ENCODE measurements at places on chromosomes 2 and 18. TPM values are rescaled to one million over a fixed set of nuclear protein-coding genes. Genes with fewer than 3 reads are reported as not detected.

GRCh38 chr2:23578964-23579671 lies 194.1 kb downstream of the KLHL29 start:
- DNase-seq = no peak

SPATA3 gene
- total RNA-seq = not detected

- DNase-seq = no peak
These were observed 180.4 kb downstream of the NEDD4L start for GRCh38 chr18:58224425-58224750.

- DNase-seq = peak; percentile 76
These were observed at the start of the genes FAM228B and PFN4 for GRCh38 chr2:24123195-24123921. Gene FAM228B (plus strand): TSS chr2:24123469. CDS start chr2:24124362, 893 bp downstream. Gene PFN4 (minus strand): TSS chr2:24123334. CDS start chr2:24122535, 799 bp downstream.

- peak; percentile 87 for DNase-seq
These were observed 354.6 kb upstream of the SETBP1 start for GRCh38 chr18:44325903-44326635.

DNA sequence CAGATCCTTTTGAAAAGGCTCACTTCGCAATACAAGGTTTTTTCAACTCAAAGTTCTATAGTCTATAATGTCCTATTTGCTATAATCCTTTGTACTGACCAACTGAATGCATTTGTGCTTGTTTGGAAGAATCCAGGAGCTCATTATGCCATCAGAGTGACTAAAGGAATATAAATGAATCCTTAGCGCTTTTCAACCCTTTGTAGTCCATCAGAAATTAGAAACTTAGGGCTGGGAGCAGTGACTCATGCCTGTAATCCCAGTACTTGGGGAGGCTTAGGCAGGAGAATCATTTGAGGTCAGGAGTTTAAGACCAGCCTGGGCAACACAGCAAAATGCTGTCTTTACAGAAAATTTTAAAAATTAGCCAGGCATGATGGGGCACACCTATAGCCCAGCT lies 330.2 kb upstream of the CHAC2 start:
- no peak for DNase-seq

DNA sequence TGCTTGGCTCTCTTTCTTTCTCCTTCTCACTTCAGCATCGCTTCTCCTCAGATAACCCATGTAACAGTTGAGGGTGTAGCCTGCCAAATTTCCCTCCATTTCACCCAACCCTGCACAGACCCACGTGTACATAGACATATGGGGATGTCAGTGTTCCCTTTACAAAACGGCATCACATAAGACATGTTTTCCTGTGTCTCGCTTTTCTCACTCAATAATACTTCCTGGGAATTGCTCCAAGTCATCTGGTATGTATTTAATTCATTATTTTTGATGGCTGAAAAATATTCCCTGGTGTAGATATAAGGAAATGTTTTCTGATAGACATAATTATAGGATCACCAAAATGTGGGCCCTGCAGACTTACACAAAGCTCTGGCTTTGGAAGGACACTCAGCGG lies 176.8 kb downstream of the LOXHD1 start:
- DNase-seq = peak; percentile 17

CD28 gene
- not detected for total RNA-seq

CDK5R2 gene
- total RNA-seq = not detected

CRYGD gene
- not detected for total RNA-seq

GRCh38 chr2:232027530-232027929 lies 66.0 kb downstream of the DIS3L2 start:
- DNase-seq = no peak

DNA sequence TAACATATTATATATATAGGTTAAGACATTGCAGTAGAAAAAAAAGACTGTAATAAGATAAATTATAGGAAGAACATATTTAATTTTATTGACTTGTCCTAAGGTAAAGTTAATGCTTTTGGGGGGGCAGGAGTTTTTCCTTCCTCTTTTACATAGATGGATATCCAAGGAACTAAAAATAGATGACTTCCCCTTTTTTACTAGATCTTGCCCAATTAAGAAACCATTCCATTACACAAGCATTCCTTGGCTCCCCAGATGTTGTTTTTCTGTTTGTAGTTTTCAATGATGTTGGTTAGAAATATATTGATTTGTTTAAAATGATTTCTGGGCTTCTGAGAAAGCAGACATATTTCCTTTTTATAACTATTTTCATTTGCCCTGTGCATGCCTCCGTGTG lies 22.4 kb upstream of the PMAIP1 start:
- DNase-seq = no peak

DNA sequence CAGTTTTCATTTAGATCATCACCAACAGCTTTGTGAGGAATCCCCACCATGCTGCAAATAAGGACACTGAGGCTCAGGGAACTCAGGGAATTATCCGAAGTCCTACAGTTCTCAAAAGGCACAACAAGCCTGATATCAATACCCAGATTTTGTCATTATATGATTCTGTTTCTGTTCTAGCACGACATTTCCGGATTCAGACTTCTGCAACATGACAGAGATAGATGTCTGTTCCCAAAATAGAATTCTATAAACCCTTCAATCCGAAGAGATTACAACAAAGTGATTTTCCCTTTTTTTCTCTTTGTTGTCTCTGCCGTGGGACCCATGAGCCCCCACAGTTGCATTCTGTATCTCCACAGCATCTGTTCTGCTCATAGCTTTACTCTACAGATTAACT lies 72.0 kb downstream of the DOCK10 start:
- DNase-seq = no peak

- no peak for DNase-seq
These were observed 26.2 kb upstream of the CCNT2 start for GRCh38 chr2:134892282-134893035.

GRCh38 chr18:22872900-22873537 lies 60.1 kb upstream of the RBBP8 start:
- peak; percentile 18 for DNase-seq

- DNase-seq = peak; percentile 55
These were observed 25.0 kb downstream of the DCDC2C start for GRCh38 chr2:3728104-3729054.

DNA sequence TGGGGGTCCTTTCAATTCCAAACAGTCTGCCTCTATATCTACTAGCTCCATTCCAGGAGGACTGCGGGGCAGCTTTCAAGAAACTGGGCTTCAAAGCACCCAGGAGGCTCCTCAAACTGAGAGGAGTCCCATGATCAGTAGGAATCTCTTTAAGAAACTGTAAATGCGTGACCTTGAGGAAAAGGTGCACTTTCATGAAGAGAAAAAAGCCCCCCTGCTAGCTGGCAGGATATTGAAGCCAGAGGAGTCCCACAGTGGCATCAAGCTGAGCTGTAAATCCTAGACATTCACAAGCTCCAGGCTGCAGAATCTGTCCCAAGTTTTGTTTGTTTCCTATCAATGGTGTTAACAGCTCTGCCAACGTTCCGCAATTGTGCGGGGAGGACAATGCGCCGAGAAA lies 790.1 kb downstream of the SLC4A3 start:
- DNase-seq = no peak

VWC2L gene
- total RNA-seq = not detected

SAG gene
- not detected for total RNA-seq

- DNase-seq = peak; percentile 83
These were observed 14.9 kb downstream of the ATOH8 start for GRCh38 chr2:85768713-85769112.

HOXD3 gene
- not detected for total RNA-seq

- DNase-seq = no peak
These were observed 60.6 kb downstream of the SCG2 start for GRCh38 chr2:223541546-223541945.

DNA sequence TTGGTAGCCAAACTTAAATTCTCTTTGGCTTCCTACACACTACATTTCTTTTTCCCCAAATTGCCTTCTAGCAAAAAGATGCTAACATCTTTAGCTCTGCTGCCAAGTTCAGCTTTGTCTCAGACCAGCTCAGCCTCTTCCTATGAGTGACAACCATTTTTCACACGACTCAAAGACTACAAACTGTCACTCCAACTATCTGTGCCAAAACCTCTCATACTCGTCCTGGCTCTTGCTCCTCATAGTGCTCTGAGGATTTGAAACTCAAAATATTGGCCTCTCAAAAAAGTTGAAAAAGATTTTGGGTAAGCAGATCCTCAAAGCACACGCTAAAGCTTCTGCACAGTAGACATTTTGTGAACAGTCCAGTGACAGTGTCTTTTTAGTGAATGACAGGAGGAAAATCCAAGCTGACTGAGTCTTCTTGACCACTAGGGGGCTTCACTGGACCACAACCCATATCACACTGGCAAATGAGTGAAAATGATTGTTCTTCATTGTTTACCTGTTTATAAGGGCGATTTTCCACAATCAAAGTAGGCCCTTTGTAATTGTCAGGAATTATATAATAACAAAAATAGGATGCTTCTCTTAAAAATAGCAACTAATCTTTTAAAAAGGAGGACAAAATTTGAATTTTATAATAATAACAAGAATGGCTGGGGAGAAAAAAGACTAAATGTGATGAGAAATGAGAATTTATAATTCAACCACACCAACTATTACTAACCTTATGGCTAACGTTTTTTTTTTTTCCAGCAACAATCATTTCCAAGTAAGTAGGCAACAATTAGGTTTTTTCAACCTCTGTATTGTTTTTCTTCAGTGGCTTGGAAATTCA lies 85.5 kb upstream of the PGAP1 start:
- peak; percentile 56 for DNase-seq

- DNase-seq = peak; percentile 48
These were observed 63.8 kb upstream of the GALNT3 start for GRCh38 chr2:165857876-165858275.

CPLX4 gene
- total RNA-seq = not detected

- DNase-seq = peak; percentile 35
These were observed 599 bp downstream of the ADAM23 start for GRCh38 chr2:206443735-206444527.

DNA sequence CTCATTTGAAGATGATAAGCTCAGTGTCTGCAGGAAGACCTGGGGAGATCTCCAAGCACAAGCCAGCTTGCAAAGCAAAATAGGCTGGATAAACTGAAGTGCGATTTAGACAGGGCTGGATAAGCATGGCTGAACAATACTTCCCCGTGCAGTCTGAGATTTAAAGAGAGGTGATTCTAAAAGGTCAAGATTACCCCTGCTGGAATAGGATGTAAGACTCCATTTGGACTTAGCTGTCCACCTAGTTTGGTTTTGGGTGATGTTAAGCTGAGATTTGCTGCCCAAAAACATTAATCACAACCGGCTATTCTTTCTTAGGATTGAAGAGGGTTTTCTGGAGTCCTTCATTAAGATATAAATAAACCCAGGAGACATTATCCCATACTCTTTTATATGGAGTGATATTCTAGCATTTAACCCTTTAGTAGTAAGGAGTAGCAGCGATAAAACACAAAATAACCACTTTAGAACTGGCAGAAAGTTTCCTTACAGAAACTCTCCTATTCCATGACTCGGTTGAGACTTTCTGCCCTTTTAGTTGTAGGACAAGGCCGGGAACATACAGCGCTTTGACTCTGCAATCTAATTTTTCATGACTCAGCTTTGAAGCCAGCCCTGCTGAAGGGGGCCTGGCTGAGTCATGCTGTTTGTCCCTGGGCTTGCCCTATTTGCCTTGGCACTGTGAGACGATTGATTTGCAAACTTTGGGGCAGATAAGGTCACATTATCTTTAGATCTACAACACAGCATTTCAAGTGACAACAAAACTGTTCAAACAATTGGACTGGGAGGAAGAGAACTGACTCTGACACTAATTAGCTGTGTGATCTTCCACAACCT lies 238.2 kb downstream of the GCA start:
- DNase-seq = no peak

TEKT4 gene
- total RNA-seq = not detected

DNA sequence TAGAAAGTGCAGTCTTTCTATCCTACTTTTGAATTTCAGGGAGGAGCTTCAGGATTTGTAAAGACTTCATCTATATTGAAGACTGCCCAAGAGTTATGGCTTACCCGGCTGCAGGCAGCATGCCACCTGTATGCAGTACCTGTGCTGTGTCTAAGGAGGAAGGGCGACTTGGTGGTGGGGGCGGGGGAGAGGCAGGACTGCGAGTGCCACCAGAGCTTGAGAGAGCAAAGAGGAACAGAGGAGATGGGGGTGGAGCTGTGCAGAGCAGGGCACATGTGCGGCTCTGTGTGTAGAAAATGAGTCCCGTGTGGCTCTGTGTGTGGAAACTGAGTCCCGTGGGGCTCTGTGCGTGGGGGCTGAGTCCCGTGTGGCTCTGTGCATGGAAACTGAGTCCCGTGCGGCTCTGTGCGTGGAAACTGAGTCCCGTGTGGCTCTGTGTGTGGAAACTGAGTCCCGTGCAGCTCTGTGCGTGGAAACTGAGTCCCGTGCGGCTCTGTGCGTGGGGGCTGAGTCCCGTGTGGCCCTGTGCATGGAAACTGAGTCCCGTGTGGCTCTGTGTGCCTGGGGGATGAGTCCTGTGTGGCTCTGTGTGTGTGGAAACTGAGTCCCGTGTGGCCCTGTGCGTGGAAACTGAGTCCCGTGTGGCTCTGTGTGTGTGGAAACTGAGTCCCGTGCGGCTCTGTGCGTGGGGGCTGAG lies 43.2 kb downstream of the LDLRAD4 start:
- no peak for DNase-seq

DNA sequence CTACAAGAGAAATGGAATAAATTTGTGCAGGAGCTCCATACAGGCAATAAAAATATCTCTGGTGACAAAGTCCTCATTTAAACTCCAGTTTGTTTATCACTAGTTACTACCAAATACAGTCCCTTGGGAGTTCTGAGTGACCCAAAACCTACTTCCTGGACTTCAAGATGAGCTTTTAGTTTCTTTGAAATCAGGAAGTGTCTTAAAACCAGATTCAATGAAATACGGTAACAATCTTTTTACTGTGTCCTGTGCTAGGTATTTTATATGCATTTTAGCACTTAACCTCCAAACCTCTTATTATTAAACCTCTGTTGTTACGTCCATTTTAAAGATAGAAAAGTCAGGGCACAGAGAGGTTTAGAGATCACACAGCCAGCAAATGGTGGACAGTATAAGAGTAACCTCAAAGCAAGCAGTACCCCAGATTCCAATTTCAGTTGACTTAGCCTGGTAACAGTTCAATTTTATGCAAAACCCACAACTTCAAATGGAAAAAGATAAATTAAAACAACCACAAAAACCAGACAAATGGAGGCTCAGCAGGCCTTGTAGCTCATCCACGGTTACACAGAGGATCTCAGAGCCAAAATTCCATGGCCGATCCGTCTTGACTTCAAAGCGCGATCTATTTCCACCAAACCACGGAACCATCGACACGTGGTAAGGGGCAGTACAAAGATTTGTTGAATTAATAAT lies 1.3 kb upstream of the KCMF1 start:
- DNase-seq = peak; percentile 55

ZRANB3 gene
- total RNA-seq = 4.8 TPM

- DNase-seq = no peak
These were observed 310.2 kb upstream of the LRATD1 start for GRCh38 chr2:14322306-14322705.

DQX1 gene
- total RNA-seq = 0.27 TPM
